ENCODE measurements at places on chromosomes 2 and 18.

DNA sequence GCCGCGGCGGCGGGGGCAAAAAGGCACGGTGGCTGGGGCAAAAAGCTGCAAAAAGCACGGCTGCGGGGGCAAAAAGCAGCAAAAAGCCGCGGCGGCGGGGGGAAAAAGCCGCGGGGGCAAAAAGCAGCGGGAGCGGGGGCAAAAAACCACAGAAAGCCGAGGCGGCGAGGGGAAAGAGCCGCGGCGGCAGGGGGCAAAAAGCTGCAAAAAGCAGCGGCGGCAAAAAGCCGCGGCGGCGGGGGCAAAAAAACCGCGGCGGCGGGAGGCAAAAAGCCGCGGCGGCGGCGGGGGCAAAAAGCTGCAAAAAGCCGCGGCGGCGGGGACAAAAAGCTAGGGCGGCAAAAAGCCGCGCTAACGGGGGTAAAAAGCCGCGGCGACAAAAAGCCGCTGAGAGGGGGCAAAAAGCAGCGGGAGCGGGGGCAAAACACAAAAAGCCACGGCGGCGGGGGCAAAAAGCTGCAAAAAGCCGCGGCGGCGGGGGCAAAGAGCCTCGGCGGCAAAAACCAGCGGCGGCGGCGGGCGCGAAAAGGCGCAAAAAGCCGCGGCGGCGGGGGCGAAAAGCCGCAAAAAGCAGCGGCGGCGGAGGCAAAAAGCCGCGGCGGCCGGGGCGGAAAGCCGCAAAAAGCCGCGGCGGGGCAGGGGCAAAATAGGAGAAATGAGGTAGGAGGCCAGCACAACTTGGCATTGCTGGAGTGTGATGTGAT lies 123.4 kb downstream of the ANKRD30BL start:
- no peak for DNase-seq

DNA sequence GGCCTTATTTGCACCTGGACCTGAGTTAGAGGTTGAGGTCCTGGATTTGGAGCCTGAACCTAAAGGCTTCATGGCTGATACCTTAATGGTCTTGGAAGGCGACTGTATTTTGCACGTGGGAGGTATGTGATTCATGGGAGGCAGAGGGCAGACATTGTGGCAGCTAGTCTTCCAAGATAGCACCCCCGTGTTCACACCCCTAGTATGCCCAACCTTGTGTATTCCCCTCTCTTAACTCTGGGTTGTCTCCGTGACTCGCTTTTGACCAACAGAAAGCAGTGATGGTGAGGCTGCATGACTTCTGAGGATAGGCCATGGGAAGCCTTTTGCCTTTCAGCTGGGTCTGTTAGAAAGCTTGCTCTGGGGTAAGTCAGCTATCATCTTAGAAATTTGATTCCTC lies 45.8 kb upstream of the HAAO start:
- no peak for DNase-seq

GRCh38 chr2:71510196-71510807 lies 56.9 kb downstream of the DYSF start:
- no peak for DNase-seq

- no peak for DNase-seq
These were observed 96.4 kb upstream of the ST6GAL2 start for GRCh38 chr2:106982350-106982749.
